Suppressor macrophage treated with lipopolysaccharide for 4 hours (primary cell): ENCODE measurements at places on chromosomes 7 and 10.

GRCh38 chr10:6704896-6705295 is 124.8 kb upstream of the PRKCQ start:
- no peak for DNase-seq

- no peak for DNase-seq
Measured at GRCh38 chr10:96268341-96268909, 2.9 kb downstream of the BLNK start.

DNA sequence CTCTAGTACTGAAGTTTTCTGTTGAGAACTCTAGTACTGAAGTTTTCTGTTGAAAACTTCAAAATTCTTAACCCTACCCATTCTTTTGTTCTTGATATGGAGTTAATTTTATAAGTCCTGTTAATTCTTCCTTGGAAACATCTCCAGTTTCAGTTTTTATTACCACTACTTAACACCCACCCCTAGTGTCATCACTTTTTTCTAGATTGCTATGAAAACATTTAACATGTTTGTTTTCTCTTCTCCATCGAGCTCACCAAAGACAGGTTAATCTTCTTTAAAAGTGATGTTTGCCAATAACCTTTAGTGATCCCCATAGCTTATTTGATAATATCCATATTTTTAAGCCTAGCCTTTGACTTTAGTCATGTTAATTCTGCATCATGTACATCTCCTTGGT is 147.9 kb downstream of the PPP1R9A start:
- DNase-seq: no peak

GRCh38 chr10:80537086-80537735 is 491 bp upstream of the SH2D4B start:
- no peak for DNase-seq

GRCh38 chr10:78772986-78773530 is 295.7 kb upstream of the ZMIZ1 start:
- no peak for DNase-seq
